Esophagus squamous epithelium (tissue), 5 donors: ENCODE measurements at places on chromosomes 7 and 10.

- no peak for DNase-seq
Measured at GRCh38 chr10:121240011-121240410, 358.2 kb downstream of the FGFR2 start.

DNA sequence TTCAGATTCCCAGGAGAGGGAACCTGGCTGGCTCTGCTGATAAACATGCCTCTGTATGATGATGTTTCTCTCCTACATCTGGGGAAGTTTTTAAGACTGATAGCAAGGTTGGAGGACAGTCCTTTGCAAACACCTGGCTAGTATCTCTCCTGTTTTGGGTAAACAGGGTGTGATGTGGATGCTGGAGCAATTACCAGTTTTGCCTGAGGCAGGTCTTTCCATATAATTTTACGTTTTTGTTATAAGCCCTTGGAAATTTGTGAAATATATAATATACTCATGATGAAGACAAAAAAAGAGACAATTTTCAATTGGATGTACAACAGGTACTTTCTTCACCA is 138.6 kb downstream of the ADAM22 start:
- DNase-seq, result no peak

DNA sequence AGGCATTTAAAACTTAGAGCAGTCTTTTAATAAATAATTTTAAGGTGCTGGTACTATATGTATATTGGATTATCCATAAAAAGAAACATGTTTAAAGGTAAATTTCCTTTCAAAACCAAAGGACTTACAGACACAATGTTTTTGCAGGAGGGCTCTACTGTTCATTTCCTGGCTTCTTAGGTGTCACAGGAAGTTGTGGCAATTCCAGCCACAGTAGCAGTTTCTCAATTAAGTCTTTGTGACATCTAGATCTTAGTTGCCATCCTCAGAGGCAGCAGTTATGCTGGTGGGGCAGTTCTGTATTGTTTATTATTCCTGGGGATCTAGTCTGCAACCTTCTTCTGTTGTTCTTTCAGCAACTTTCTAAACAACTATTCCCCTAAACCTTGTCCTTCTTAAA is 460.1 kb downstream of the MAGI2 start:
- DNase-seq, result no peak

DNA sequence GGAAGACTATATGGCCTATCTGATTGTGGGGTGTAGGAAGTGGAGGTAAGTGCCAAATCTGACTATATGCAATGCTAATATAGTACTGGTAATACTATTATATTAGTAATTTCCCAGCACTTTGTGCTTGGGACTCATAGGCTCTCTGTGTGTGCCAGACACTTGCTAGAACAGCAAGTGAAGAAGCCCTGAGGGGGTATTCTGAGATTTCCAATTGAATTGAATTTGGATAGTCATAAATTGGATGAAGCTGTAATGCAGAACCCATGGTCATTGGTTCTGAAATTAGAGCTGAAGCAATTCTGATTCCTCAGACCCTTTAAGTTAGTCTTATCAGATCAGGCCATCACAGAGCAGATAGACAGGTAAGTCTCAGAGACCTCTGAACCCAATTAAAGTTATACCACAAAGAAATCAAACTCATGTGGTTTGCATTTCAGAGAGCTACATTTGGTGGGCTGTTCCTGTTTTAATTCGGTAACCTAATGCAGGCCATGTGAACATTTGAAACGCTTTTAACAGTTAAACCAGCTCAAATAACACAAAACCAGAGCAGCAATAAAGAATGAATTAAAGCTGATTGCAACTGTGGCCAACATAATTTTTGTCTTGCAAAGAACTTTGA is 179.5 kb downstream of the CREB5 start:
- no peak for DNase-seq

- no peak for DNase-seq
Measured at GRCh38 chr7:159094919-159095915, 49.5 kb downstream of the VIPR2 start.

GRCh38 chr10:101096378-101096777 is 34.6 kb downstream of the KAZALD1 start:
- no peak for DNase-seq

DNA sequence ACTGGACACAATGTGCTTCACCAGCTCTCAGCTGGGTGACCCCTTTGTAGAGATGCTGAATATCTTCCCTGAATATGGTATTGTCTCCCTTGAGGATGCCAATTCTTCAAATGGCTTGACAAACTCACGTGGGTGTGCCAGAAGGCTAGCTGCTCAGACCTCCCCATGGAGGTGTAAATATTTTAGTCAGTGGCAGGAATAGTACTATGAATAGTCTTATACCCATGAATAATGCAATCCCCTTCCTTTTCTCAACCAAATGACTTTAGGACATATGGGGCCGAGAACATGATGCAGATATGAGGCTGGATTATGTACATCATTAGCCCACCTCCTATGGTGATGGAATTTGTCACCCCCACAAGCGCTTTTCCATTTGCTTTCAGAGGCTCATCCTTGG is 401.8 kb downstream of the ADRA2A start:
- no peak for DNase-seq

DNA sequence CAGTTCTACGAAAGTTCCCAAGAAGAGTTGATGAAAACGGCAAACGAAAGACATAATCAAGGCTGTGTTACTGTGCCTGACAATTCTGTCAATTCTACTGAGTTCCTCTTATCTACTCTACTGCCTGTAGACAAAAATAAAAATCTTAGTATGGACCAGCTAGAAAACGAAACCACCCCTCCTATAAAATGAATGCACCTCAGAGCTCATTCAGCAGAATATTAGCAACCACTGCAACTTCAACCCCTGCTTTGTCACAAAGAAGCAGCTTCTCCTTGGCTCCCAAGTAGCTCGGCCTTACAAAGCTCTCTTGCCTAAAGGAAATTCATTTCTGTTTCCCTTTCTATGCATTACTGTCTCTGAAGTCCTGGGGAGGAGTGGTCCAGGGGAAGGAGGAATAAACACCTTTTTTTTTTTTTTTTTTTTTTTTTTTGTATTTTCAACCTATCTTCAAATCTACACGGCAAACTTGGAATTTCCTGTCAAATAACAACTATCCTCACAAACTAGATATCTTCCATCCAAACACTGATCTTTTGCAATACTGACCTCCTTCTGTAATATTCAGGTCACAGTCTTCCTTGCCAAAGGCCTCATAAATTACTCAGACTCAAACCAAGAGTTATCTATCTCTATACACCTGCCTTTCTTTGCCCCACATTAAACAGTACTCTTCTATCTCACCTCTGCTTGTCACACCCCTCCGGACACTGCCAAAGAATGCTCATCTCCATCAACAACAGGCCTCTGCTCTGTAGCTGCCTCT is 74.3 kb downstream of the GLI3 start:
- no peak for DNase-seq

DNA sequence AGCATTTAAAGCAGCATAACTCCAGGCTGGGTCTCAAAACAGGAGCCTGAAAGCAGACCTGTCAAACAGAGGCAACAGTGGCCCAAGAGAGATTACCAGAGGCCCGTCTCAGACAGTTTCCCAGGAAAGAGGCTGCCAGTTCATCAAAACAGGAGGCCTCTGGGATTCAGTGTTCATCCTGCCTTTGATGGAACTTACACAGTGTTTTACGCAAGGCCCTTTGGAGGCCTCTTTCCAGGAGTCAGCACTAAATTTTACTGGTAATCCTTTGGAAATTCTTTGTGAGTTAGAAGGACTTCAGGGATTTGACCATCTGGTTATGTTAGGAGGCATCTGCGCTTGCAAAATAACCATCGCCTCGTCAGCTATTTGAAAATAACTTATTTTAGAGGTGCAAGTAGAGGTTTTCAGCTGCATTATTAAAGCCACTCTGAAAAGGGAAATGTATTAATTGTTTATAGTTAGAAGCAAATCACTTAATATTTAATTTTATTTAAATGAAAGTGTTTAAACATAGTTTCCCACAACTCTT is 501.2 kb upstream of the COBL start:
- no peak for DNase-seq

- no peak for DNase-seq
Measured at GRCh38 chr10:69317175-69317604, 38.9 kb downstream of the HK1 start.

GRCh38 chr7:65974191-65974801 is 7.7 kb downstream of the GUSB start:
- no peak for DNase-seq

- no peak for DNase-seq
Measured at GRCh38 chr7:138829335-138829734, 31.3 kb upstream of the ATP6V0A4 start.

GRCh38 chr10:1374511-1375345 is 318.5 kb downstream of the WDR37 start:
- no peak for DNase-seq

DNA sequence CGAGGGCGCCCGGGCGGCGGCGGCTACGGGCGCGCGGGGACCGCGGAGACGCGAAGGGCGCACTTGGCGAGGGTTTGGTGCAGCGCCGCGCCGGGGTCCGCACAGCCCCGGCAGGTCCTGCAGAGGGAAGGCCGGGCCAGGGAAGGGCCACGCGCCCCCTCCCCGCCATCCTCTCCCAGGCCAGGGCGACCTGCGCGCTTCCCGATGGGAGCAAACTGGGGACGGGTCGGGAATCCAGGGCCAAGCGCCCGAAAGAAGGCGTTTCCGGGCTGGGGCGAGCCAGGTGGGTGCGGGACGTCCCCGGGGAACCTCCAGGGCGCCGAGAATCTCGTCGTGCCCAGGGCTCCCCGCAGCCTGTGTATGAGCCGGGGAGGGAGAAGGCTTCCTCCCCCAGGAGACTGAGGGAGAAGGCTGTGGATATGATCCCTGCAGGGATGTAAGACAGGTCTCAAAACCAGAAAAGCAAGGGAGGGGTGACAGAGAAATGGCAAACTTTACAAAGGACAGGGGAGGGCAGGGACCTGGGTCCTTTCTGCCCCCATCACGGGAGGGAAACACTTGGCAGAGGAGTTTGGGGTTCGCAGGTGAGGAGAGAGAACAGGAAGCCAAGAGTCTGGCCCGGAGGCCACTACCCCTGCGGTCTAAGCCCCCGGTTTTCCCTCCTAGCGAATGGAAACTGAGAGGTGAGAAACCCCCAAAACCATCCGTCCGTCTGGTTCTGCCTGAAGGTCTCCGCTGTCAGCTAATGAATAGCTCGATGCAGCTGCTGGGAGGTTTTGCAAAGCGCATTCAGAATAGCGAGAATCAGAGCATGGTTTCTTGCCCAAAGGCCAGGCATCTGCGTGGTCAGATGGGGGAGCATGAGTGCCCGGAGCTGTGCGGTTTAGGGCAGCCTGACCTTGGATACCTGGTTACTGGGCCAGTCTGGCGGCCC is 674 bp downstream of the AMZ1 start:
- no peak for DNase-seq

DNA sequence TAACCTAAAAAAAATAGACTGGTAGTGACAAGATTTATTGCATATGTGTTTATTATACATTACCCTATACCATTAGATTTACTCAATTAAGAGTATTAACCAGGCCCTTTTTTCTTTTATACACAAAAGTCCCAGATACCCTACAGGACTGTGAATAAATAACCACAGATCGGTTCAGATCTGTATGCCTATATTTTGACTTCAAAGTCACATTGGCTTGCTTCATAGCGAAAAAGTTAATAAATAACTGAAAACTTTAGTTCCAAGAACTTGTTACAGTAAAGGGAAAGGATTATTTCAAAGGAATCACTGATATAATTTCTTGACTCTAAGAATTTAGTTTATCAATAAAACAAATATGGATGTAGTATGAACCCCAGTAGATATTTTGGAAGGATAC is 41.8 kb upstream of the FMC1 start:
- no peak for DNase-seq

DNA sequence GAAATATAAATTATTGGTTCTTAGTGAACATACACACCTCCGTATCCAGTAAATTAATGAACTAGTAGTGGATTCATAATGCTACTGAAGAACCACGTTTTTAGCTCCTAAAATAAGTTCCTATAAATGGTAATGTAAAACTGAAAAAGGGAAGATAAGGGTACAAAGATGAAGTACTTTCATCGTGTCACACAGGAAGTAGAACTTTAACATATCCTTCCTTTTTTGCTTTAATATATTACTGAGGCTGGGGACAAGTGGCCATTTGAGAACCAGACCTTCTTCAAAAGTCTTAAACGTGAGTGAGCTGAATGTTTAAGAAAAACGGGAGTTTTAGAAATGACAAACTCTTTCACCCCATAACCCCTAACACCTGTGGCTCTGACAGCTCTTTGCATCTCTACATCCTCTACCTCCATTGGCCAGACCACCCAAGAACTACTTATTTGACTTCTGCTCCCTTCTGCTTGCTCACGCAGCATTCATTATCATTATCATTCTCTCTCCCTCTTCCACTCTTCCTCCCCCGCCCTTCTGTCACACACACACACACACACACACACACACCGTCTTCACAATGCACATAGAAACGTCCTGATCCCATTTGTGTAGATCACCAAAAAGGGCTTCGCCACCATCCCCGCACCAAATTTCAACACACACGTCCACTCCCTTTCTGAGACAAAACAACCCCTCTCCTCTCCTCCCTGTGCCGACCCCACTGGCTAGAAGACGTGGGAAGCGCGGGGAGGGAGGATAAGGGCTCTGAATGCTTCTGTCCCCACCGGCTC is 677 bp downstream of the SKAP2 start:
- DNase-seq, result no peak

DNA sequence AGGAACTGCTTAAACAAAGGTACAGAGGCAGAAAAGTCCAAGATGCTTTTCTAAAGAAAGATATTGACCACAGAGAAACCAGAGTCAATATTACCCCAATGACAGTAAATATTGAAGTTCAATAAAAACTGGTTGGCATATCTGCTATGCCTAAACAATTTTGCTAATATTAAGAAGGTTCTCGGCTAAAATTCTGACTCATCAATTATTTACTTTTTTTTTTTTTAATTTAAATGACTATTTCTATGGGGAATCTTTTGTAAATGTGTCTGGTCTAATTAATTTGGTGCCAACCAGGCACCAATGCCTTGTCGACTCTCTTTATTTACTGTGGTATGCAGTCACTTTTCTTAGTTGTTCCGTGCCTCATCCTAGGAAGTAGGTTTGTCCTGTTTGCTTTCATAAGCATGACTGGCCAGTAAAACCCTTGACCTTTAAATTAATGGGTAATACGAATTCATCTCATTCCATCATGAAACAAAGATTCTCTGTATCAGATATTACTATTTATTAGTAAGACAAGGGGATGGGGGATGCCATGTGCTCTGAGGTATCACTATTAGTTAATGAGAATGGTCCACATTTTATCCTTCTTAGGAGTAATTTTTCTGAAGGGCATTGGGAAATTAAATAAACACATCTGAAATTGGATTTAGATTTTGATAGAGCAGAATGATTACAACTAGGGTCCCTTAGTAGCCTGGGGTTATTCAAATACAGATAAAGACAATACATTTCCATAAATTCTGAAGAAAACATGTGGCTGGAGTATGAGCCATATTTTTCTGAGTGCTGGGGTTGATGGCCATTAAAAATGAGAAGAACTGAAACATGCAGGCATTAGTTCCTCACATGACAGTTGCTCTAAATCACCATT is 154.4 kb downstream of the VTI1A start:
- DNase-seq, result no peak

- no peak for DNase-seq
Measured at GRCh38 chr10:89474452-89474851, 60.1 kb downstream of the IFIT5 start.
